ENCODE measurements at places on chromosomes 11 and 22.

- no peak for DNase-seq
Measured at GRCh38 chr11:87180742-87181141, 143.0 kb downstream of the TMEM135 start.

- no peak for DNase-seq
Measured at GRCh38 chr22:46087816-46088277, 62.5 kb upstream of the PPARA start.

- DNase-seq, result no peak
Measured at GRCh38 chr11:127675581-127675980, 675.0 kb upstream of the KIRREL3 start.

DNA sequence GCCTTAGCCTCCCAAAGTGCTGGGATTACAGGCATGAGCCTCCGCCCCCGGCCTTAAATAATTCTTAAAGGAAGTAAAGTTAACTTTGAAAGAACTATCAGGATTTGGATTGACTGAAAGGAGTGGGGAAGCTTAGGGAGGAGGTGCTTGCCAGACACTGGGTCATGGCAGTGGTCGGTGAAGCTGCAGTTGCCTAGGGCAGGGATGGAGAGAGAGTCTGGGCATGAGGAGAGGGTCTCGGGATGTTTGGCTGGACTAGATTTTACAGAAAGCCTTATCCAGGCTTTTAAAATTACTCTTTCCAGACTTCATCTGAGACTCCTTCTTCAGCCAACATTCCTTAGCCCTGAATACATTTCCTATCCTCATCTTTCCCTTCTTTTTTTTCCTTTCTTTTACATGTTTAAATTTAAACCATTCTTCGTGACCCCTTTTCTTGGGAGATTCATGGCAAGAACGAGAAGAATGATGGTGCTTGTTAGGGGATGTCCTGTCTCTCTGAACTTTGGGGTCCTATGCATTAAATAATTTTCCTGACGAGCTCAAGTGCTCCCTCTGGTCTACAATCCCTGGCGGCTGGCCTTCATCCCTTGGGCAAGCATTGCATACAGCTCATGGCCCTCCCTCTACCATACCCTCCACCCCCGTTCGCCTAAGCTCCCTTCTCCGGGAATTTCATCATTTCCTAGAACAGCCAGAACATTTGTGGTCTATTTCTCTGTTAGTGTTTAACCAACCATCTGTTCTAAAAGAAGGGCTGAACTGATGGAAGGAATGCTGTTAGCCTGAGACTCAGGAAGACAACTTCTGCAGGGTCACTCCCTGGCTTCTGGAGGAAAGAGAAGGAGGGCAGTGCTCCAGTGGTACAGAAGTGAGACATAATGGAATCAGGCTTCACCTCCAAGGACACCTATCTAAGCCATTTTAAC is at the start of gene NNMT:
Gene NNMT, plus strand, starts transcription at position 724 of the 929 bp plus-strand sequence. Its CDS starts 158 bp downstream, at position 882.
- DNase-seq, result no peak

GRCh38 chr11:12434325-12434654 is 56.9 kb downstream of the PARVA start:
- DNase-seq, result no peak

GRCh38 chr22:49018601-49019000 is 809.1 kb downstream of the BRD1 start:
- DNase-seq, result no peak

DNA sequence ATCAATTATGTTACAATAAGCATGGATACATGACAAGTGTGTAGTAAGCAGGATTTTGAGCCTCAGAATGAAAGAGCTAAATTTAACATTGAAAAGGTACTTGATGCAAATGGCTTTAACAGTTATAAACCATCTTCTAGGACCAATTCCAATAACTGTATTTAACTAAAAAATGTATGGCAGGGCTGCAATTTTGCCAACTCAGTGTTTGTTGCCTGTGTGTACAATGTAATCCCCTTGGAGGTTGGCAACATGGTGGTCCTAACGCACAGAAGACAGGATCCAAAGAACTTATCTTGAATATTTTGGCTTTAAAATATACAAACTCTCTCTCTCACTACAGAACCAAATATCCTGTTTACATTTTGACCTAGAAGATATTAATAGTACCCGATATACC is 2314.1 kb downstream of the LRRC4C start:
- no peak for DNase-seq

- no peak for DNase-seq
Measured at GRCh38 chr11:62725646-62726045, 1.6 kb downstream of the HNRNPUL2 start.

DNA sequence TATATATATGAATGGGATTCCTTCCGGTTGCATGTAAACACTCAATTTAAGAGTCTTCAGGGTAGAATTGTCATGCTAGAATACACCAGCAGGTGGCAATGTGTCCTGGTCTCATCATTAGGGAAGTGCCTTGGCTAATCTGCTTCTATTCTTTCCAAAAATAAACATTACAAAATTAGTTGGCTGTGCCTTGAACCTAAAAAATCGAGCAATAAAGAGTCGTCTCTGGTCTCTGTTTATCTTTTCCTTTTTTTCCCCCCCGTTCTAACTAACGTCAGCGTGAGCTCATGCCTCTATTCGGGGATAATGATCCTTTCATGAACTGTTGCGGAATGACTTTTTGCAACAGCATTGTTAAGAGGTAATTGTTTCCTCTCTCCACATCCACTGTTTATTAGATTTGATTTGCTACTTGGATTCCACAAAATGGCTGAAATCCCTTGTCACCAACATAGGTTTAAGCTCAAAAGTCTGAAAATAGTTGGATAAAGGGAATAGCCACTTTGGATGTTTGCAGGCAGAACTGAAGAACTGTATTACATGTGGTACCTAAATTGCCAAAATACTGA is 1.2 kb upstream of the ARHGEF12 start:
- no peak for DNase-seq

DNA sequence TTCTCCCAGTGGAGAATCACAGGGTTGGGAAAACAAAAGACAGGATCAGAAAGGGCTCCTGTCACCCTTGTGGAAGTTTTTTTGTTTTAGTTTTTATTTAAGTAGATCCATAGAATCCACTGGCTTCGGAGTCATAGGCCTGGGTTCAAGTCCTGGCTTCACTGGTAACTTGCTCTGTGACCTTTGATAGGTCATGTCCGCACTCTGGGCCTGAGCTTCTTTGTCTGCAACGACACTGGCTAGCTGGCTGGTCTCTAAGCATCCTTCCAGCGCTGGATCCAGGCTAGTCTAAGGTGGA is 1.4 kb downstream of the ZFTA start:
- DNase-seq, result no peak

GRCh38 chr11:62959422-62959980 is 25.3 kb downstream of the SLC22A6 start:
- no peak for DNase-seq

- DNase-seq, result no peak
Measured at GRCh38 chr11:108561535-108561991, 32.0 kb downstream of the EXPH5 start.

DNA sequence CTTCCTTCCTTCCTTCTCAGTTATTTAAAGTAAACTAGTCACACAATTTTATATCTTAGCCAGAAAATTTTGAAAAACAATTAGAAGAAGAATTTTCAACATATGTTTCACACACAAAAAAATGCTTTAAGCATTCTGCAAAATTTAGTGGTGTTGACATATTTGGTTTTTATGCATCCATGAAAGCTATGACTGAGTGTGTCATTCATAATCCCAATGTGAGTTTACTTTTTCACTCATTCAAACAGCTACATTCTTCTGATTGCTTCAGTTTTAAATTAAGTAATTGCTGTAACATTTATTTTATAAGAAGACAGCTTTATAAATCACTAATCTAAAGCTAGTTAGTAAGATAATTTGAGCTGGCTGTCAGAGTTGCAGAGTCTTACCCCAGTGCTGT is 453.5 kb downstream of the LRRC4C start:
- DNase-seq, result no peak

- no peak for DNase-seq
Measured at GRCh38 chr11:92939305-92939704, 30.1 kb upstream of the MTNR1B start.

DNA sequence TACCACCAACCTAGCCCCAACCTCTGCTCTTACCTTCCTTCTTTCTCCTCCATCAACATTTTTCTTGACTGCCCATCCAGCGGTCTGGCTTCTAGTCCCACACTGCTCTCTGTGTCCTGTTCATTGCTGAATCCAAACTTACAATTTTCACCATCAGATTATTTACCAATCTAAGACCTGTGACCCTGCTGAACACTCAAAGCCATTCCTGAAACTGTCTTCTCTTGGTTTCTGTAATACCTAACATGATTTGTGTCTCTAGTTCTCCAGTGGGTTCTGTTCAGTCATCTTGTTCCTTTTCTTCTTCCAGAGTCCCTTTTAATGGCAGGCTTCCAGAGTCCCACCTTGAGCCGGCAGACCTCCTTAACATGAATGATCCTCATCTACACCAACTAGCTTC is 24.1 kb downstream of the RRAS2 start:
- no peak for DNase-seq

Measured in activated CD8-positive, alpha-beta memory T cell treated with anti-CD3 and anti-CD28 coated beads for 1 hour (primary cell).